Activated T-cell treated with anti-CD3 and anti-CD28 coated beads, Interleukin-2, amount 50 U/mL, for 72 hours (primary cell): ENCODE measurements at places on chromosomes 7 and 10. TPM values are rescaled to one million over a fixed set of nuclear protein-coding genes. Genes with fewer than 3 reads are reported as not detected.

- no peak overlapping the region for H3K27ac ChIP-seq
- no peaks in the 10 kb centered on the region for H3K36me3 ChIP-seq
- H3K27me3 ChIP-seq: peaks cover 4% of the 10 kb centered on the region
- no peak for DNase-seq
- no peak overlapping the region for H3K4me3 ChIP-seq
These were observed 446.9 kb downstream of the KIF20B start for GRCh38 chr10:90148116-90148855.

DNA sequence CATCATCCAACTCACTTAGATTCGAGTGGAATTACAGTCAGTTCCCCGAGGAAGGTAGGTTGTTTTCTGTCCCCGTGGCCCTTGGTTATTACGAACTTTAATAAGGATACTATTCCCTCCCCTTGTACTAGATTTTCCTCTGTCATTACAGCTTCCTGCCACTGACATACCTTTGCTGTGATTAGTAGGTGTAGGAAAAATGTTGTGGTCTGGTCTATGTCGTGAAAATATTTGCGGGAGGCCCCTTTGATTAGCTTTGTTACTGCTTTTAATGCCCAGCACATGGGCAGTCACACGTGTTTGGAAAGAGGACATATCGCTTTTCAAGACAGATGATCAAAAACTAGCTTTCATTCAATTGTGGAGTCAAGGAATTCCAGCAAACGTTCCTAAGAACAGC lies 92.2 kb downstream of the GATA3 start:
- no peak overlapping the region for H3K27ac ChIP-seq
- H3K4me1 ChIP-seq: peaks cover 3% of the 10 kb centered on the region
- peaks cover 7% of the 10 kb centered on the region for H3K27me3 ChIP-seq

DNA sequence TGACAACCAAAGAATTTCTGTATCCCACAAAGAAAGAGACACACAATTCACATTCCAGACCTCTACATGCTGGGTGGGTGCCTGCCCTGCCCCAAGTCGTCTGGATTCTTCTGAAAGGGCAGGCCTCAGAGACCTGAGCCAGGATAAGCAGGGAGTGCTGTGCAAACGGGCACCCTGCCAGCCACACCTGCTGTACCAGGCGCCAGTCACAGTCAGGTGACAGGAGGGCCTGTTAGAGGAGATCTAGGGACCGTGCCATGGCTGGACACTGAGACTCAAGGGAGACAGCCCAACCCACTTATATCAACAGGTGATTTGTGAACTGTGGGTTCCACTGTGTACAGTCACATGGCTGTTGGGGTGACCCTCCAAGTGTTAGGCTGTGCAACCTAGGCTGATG lies 103.1 kb upstream of the AFAP1L2 start:
- peak overlapping the region; percentile 14 for H3K4me3 ChIP-seq
- peak overlapping the region; percentile 20 for H3K27ac ChIP-seq
- H3K36me3 ChIP-seq: peaks cover 14% of the 10 kb centered on the region
- no peak for DNase-seq
- H3K4me1 ChIP-seq: peaks cover 92% of the 10 kb centered on the region

The PRSS1 gene
- not detected for total RNA-seq

The C7orf57 gene
- 0.56 TPM for total RNA-seq

DNA sequence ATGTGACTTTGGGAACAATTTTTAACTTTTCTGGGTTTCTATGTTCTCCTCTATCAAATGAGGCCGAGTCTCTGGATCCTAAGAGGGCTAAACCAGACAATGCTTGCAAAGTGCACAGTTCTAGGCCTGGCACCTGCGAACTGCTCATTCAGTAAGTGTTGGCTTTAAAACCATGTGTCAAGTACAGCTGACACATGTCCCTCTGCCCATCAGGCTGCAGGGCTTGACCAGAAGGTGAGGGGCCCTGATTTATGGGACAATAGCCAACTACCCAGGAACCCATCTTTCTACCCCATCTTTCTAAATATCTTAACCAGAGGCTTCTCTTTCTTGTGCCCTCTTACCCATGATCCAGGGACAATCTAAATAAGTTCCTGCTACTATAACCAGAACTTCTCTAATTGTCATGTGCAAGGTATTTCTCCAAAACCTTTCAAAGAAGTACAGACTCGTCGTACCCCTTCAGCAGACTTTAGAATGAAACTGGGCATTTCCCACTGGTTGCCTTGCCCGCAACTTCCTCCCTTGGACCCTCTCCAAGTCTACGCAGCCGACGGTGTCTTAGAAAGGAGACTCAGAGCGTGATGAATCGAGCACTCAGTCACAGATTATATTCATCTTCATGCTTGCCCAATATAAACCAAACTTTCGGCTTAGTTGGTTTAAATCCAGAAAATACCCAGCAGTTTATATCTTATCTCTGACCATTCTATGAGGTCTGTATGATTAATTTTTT lies 69.8 kb upstream of the STEAP1B start:
- H3K4me3 ChIP-seq: no peak overlapping the region
- DNase-seq: no peak
- peaks cover 82% of the 10 kb centered on the region for H3K27me3 ChIP-seq
- no peak overlapping the region for H3K27ac ChIP-seq
- peaks cover 20% of the 10 kb centered on the region for H3K4me1 ChIP-seq
- no peaks in the 10 kb centered on the region for H3K36me3 ChIP-seq

GRCh38 chr10:63457594-63457993 lies 8.2 kb downstream of the JMJD1C start:
- no peak for DNase-seq
- H3K27ac ChIP-seq: peak overlapping the region; percentile 32
- H3K4me3 ChIP-seq: no peak overlapping the region
- H3K4me1 ChIP-seq: peaks cover 10% of the 10 kb centered on the region

The SEMA3E gene
- not detected for total RNA-seq

GRCh38 chr10:26960308-26960707 lies 99.5 kb upstream of the ABI1 start:
- no peaks in the 10 kb centered on the region for H3K36me3 ChIP-seq
- H3K27ac ChIP-seq: no peak overlapping the region
- H3K27me3 ChIP-seq: no peaks in the 10 kb centered on the region
- peaks cover 6% of the 10 kb centered on the region for H3K4me1 ChIP-seq
- H3K4me3 ChIP-seq: no peak overlapping the region
- DNase-seq: no peak
